Vein endothelial cell (primary cell): ENCODE measurements at places on chromosomes 7 and 10. TPM values are rescaled to one million over a fixed set of nuclear protein-coding genes. Genes with fewer than 3 reads are reported as not detected.

AGAP4 gene
- total RNA-seq, result 4.2 and 9.2 TPM in 2 replicates

TFEC gene
- 22.2 and 38.5 TPM in 2 replicates for total RNA-seq

EBLN1 gene
- not detected in 2 replicates for total RNA-seq

SMARCD3 gene
- 2.7 and 5.2 TPM in 2 replicates for total RNA-seq

NEUROD6 gene
- not detected in 2 replicates for total RNA-seq

CLDN3 gene
- 0.98 TPM in 1 of 2 replicates, not detected in the other for total RNA-seq

WBP1L gene
- total RNA-seq, result 77.4 and 83.7 TPM in 2 replicates

CCDC172 gene
- total RNA-seq, result not detected in 2 replicates

C10orf90 gene
- total RNA-seq, result not detected in 2 replicates

TSPAN13 gene
- total RNA-seq, result 29.7 and 37.9 TPM in 2 replicates

KIF20B gene
- 8.8 and 15.0 TPM in 2 replicates for total RNA-seq

PNLIPRP1 gene
- total RNA-seq, result not detected in 2 replicates

MYH16 gene
- 0.33 and 0.38 TPM in 2 replicates for total RNA-seq

CTAGE15 gene
- not detected in 2 replicates for total RNA-seq

ADCYAP1R1 gene
- total RNA-seq, result 0.19 and 0.33 TPM in 2 replicates

CARD11 gene
- 3.5 and 20.3 TPM in 2 replicates for total RNA-seq

ST7 gene
- total RNA-seq, result 26.4 and 27.4 TPM in 2 replicates

MCM10 gene
- total RNA-seq, result 5.6 and 18.0 TPM in 2 replicates

TFR2 gene
- total RNA-seq, result under 0.01 and 0.38 TPM in 2 replicates

NEBL gene
- total RNA-seq, result 2.6 and 3.2 TPM in 2 replicates

MEOX2 gene
- 18.6 and 35.8 TPM in 2 replicates for total RNA-seq

LRMDA gene
- 18.3 TPM in 2 replicates for total RNA-seq

HEPACAM2 gene
- total RNA-seq, result not detected in 2 replicates

PILRA gene
- total RNA-seq, result 0.38 and 0.65 TPM in 2 replicates

SUN3 gene
- total RNA-seq, result not detected in 2 replicates

MLXIPL gene
- total RNA-seq, result not detected in 2 replicates

GOLGA7B gene
- not detected in 2 replicates for total RNA-seq

C7orf25 gene
- 5.6 and 6.7 TPM in 2 replicates for total RNA-seq
